ENCODE measurements at places on chromosomes 7 and 10. TPM values are rescaled to one million over a fixed set of nuclear protein-coding genes. Genes with fewer than 3 reads are reported as not detected.

ZNF783 gene
- 13.2 TPM for total RNA-seq

DNA sequence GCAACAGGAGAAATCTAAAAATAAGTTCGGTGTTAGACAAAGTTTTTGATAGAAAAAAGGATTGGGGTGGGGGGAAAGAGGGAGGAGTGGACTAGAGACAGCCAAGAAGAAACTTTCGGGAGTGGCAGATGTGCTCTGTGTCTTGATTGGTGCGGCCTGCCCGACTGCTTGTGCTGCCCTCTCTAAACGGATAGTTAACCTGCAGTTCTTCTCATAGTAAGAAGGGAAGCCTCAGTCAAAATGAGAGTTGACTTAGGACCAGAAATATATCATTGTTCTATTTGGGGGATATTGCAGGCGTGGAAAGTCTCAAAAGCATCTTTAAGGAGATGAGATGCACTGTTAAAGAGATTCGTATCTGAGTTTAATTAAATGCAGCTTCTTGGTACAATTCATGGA, 39.3 kb downstream of the UBE3C start:
- no peak for DNase-seq

DNA sequence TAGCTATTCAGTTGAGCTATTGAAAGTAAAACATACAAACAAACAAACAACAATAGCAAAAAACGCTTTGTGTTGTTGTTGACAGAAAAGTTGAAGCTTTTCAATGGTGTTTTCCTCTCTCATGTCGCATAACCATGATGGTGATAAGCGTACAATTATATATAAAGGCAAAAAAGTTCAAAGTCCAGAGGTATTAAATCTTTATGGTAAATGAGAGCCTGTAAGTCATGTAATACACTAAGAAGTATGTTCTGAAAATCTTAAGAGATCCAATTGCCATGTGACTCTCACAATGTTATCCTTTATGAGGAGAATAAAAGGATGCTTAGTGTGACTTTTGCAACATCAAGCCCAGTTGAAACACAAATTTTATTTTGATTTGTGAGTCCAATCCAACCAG, 93.9 kb downstream of the PPP1R9A start:
- no peak for DNase-seq

DKK1 gene
- 9.9 TPM for total RNA-seq

DNA sequence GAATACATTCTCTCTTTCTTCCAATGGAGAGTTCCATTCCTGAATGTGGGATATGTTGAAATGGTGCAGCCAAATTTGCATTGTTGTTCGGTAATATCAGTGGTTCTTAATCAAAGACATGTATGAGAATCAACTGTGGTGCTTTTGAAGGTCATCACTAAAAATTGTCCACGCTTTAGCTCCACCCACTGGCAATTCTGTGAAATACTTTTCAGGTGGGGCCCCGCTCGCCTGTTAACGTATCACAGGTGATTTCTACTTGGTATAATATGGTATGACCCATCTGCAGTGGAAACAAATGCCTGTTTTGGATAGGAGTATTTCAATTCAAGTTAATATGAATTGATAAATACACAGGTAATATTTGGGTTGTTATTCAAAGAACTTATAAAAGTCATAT, 178.4 kb downstream of the NSUN6 start:
- peak; percentile 50 for DNase-seq

MYO3A gene
- total RNA-seq = 37.6 TPM
